Stimulated activated CD8-positive, alpha-beta memory T cell treated with anti-CD3 and anti-CD28 coated beads, Interleukin-4, amount 100 ng/mL, for 4 hours (primary cell): ENCODE measurements at places on chromosomes 1 and 21.

- no peak for DNase-seq
Measured at GRCh38 chr1:63027176-63027575, 243.2 kb downstream of the ATG4C start.

GRCh38 chr1:163166886-163167555, 35.7 kb downstream of the RGS5 start:
- DNase-seq = no peak

GRCh38 chr1:89974696-89975470, 20.0 kb upstream of the ZNF326 start:
- DNase-seq = no peak

GRCh38 chr1:100927276-100927675, 31.4 kb downstream of the SLC30A7 start:
- DNase-seq = peak; percentile 31

- no peak for DNase-seq
Measured at GRCh38 chr1:184986250-184986649, 11.9 kb upstream of the NIBAN1 start.

DNA sequence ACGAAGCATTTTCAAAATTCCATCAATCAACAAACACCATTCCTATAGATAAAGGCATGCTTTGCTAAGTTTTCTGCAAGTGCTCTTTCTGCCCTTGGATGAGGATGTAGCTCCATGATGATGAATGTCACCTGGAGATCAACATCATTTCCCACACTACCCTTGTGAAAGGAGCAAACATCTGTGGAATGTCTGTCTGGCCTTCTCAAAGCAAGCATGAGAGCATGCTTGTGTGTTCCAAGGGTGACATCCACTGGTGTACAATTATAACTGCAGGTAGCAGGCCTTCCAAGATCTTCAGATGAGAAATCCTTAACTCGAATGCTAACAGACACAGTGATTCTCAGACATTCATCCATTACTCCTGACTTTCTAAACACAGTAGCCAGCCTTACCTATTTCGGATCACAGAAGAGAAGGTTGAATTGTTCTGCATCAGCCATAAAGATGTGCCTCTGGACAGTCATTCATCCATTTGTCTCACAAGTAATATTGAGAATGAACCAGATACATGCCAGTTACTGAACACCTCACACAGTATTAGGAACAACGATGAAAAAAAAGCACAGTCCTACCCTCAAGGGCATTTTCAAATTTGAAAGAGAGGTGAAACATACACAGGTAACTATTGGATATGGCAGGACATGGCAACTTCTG, 162.4 kb downstream of the TPR start:
- no peak for DNase-seq

DNA sequence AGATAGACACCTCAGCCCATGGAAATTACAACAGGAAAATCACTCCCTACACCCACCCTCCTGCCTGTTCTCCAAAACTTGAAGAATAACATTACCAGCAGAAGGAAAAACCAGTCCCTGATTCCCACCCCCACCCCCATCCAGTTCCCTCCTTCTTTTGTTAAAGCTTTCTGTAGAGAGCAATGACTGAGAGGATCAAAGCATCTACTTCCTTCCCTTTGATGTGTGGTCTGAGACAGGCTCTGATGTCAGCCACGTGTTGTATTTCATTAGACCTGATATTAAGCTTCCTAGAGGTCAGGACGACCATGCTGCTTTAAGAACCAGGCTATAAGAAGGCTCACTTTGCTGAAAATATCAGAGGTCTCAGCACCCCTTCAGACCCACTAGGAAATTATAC, 73.9 kb upstream of the HAO2 start:
- no peak for DNase-seq

DNA sequence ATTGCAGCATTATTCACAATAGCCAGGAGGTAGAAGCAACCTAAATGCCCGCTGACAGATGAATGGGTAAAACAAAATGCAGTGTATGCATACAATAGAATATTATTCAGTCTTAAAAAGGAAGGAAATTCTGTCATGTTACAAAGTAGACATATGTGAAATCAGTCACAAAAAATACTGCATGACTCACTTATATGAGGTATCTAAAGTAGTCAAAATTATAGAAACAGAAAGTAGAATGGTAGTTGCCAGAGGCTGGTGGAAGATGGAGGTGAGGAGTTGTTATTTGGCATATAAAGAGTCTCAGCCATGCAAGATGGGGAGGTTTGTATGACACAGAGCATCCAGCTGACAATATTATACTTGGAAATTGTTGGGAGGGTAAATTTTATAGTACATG, 43.0 kb upstream of the EGLN1 start:
- DNase-seq = no peak

GRCh38 chr1:92346866-92347640, 48.2 kb downstream of the RPAP2 start:
- no peak for DNase-seq

DNA sequence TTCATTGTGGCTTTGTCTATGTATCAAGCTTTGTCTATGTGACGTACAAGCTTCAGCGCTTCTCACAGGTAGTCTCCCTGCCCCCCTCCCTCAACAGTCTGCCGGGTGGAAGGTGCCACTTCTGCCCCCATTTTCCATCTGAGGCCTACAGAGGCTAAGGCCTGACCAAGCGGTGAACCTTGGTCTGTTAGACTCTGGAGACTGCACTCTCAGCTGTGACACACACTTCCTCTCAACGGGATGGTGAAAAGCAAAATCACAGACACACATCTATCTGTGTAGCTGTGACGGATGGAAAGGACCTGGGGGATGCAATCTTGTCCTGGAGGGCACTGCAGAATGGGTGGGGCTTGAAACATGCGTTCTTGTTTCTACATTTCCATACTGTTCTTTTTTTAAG, 152.9 kb upstream of the EDN2 start:
- DNase-seq = no peak

DNA sequence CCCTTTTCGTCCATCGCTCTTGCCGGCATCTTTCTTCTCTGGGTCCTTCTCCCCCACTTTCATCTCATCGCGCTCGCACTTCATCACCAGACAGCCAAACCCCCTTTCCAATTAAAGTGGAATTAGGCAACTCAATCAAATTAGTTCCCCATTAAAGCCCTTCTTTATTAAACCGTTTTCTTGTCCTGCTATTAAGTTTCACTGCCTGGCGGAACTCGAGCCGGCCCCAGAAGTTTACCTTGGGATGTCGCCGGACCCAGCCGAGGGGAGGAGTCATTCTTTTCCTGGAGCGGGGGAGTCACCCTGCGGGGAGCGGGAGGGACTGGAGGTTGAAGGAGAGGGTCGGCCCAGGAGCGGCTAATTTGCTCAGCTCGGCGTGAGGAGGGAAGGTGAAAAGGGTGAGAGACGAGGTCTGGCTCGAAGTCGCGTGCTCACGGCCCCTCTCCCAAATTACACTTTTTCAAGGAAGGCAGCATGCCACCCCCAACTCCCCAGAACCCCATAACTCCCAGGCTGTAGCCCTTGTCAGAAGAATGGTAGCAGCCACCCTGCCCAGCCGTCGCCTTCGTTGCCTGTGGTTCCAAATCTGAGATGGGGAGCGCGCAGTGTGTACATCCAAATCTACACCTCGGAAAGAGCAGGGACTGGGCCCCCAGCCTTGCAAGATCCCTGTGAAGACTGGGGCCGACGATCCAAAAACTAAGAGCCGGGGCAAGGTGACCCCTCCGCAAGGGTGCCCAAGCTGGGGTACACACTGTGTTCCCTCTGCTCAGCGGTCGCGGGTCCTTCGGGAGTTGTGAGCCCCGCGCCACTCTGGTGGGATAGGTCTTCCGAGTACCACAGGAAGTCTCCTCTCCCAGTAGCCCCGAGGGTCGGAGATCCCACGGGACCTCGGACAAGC, 6.4 kb downstream of the DMRTA2 start:
- DNase-seq = no peak

DNA sequence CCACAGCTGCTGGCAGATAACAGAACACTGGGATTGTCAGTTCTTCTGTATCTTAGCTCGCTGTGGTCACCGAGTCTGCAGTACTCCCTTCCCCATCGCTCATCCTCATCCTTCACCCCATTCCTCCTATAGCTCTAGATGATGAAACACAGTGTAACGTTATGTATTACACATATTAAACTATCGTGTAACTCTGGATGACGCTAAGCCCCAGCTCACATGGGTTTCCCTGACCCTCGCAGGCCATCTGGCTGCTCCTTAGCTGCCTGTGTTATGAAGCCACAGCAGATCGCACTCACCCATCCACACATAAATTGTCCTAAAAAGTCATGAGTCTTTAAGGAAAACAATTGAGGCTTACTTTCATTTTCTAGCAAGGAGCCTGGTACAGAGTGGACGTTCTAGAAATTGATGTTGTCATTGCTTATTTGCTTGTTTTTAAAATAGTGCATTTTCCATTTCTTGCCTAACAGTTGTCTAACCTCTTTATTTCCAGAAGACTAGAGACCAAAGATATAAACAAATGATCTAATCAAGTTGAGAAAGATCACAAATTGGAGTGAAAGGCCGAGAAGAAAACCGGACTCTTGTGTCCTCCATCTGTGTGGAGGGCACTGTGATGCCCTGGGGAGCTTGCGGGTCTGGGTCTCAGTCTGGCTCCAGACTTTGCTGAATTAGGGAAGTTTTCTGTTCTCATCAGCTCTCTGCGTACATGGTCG, 24.3 kb upstream of the PCP4 start:
- DNase-seq = no peak

DNA sequence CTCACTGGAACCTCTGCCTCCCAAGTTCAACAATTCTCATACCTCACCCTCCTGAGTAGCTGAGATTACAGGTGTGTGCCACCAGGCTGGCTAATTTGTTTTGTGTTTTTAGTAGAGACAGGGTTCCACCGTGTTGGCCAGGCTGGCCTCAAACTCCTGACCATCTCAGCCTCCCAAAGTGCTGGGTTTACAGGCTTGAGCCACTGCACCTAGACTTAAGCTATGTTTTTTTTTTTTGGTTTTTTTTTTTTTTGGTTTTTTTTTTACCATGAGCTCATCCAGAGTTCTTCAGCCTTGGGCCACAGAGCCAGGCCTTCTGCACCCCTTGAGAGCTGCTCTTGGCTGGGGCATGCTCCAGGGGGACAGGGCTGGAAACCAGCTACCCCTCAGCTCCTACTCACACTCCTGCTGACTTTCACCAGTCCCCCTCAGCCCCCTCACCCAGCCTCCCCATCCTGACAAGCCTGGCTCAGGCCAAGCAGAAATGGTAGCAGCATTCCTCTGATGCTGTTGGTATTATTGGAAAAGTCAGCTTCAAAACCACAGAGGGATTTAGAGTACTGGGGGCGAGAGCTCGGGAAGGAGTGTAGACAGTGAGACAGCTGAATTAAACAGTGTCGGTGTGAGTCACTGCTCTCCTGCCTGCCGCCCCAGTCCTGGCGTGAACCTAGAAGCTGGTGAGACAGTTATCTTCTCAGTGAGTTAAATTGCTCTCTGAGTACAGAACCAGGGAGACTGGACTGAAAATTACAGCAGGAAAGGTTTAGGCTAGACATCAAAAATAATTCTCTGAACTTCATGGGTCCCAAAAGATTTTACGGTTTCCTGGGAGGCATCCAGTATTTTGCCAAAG, 63.7 kb downstream of the NAV1 start:
- no peak for DNase-seq

DNA sequence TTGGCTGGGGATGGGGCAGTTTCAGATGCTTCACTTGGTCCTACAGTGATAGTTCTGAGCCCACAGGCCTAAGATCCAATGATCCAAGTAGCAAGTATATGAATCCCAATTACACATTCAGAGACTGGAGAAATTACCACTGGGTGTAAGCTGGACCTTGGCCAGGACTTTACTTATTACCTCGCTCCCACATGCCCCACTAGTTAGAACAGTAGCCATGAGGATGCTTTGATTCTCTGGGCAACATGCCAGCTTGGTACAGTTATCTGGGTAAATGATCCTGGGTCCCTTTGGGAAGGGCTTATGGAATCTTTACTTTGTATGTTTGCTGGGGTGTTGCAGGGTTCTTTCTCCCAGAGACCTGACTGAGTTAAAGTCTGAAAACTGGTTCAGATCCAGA, 5.0 kb upstream of the FCAMR start:
- DNase-seq = no peak

DNA sequence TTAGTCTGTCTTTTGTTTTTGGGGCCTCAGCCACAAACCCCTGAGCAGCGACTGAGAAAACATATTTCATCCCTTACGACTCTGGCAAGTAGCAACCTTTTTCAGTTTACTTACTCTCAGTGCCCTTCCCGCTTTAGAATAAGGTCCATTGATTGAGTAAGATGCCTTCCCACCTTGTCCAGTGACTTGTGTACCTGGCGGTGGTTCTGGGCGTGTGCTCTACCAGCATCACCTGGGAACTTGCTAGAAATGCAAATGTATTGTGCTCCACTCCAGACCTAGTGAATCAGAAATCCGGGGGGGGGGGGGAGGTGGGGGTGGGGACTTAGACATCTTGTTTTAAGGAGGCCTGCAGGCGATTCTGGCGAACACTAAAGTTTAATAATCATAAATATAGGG, 72.1 kb downstream of the S1PR1 start:
- no peak for DNase-seq

DNA sequence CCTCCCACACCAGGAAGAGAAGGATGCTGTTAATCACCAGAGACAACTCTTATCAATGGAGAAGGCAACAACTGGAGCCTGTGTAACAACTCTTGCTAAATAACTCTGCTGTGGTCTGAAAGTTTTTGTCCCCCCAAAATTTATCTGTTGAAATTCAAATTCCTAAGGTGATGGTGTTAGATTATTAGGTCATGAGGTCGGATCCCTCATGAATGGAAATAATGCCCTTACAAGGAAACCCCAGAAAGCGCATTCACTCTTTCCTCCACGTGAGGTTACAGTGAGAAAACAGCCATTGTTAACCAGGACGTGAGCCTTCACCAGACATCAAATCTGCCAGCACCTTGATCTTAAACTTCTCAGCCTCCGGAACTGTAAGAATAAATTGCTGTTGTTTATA, 141.9 kb upstream of the CXADR start:
- no peak for DNase-seq

DNA sequence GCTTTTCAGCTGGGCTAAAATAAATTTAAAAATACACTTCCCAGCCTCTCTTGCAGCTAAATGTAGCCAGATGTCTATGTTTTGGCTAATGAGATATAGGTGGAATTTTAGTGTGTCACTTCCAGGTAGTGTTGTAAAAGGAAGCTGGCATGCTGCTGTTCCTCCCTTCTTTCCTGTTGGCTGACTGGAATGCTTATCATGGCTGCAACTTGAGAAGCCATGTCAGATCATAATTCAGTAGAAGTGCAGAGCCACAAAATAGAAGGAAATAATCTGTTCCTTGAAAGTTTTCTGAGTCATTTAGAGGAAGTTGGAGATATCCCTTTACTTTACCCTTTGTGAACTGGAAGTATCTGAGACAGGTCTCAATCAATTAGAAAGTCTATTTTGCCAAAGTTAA, 10.9 kb upstream of the RBM15 start:
- DNase-seq = no peak

DNA sequence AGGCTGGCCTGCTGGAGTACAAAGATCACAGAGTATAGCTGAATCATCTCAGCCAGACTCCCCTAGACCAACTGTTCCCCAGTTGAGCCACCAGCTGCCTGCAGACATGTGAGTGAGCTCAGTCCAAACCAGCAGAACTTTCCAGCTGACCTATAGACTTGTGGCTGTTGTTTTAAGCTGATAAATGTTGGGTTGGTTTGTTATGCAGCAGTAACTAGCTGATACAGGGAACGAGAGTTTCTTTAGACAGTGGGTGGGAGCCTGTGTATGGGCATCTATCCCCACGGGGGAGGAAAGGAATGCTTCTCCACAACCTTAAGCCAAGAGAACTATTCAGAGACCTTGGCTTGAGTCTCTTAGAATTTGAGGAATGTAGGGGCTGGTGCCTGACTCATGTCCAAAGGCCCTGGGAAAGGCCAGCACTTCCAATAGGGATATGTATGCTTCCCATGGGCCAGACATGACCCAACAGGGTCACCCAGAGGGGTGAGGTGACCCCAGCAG, 30.1 kb downstream of the SLC1A7 start:
- DNase-seq = no peak

GRCh38 chr1:66085600-66085999, 292.9 kb downstream of the PDE4B start:
- no peak for DNase-seq
